ENCODE measurements at places on chromosomes 6 and 20. TPM values are rescaled to one million over a fixed set of nuclear protein-coding genes. Genes with fewer than 3 reads are reported as not detected.

The BIRC7 gene
- not detected for total RNA-seq

The VNN1 gene
- total RNA-seq = not detected

The HLA-DOA gene
- not detected for total RNA-seq

The SPATS1 gene
- not detected for total RNA-seq

The PTK6 gene
- total RNA-seq = 0.13 TPM

The WFDC12 gene
- not detected for total RNA-seq

The BTBD9 gene
- 13.7 TPM for total RNA-seq

The TMEM200A gene
- total RNA-seq = 43.3 TPM

The UNC5CL gene
- not detected for total RNA-seq

The RSPO3 gene
- 0.13 TPM for total RNA-seq

The NR2E1 gene
- total RNA-seq = not detected

The DDR1 gene
- 27.0 TPM for total RNA-seq

The CTAGE9 gene
- not detected for total RNA-seq

The HLA-DMB gene
- total RNA-seq = not detected

The PSORS1C2 gene
- not detected for total RNA-seq

The HLA-DRA gene
- 0.89 TPM for total RNA-seq

The LEMD2 gene
- total RNA-seq = 79.0 TPM

The IGF2R gene
- 30.9 TPM for total RNA-seq

The FGD2 gene
- total RNA-seq = not detected

The RUNX2 gene
- 4.4 TPM for total RNA-seq

The TNFRSF6B gene
- 39.9 TPM for total RNA-seq

The TRAPPC3L gene
- not detected for total RNA-seq

The ADGB gene
- not detected for total RNA-seq

The EYS gene
- total RNA-seq = not detected

The SNAP25 gene
- total RNA-seq = not detected

The FAM209B gene
- not detected for total RNA-seq

The TRIM40 gene
- not detected for total RNA-seq

The CST7 gene
- total RNA-seq = not detected

The TMEM170B gene
- total RNA-seq = 0.54 TPM

The KIF16B gene
- 3.9 TPM for total RNA-seq

The LY86 gene
- total RNA-seq = not detected

The COL11A2 gene
- total RNA-seq = 0.25 TPM

The TAGAP gene
- not detected for total RNA-seq

The RING1 gene
- 37.6 TPM for total RNA-seq

The OXT gene
- total RNA-seq = not detected

The ARMH2 gene
- not detected for total RNA-seq

The TP53TG5 gene
- total RNA-seq = not detected

The CAPN11 gene
- total RNA-seq = not detected
